ENCODE measurements at places on chromosomes 7 and 10. TPM values are rescaled to one million over a fixed set of nuclear protein-coding genes. Genes with fewer than 3 reads are reported as not detected.
A peak's percentile ranks its signal among the peaks of the same experiment; 100 is the strongest.

Gene ITPRID1
- not detected for total RNA-seq

DNA sequence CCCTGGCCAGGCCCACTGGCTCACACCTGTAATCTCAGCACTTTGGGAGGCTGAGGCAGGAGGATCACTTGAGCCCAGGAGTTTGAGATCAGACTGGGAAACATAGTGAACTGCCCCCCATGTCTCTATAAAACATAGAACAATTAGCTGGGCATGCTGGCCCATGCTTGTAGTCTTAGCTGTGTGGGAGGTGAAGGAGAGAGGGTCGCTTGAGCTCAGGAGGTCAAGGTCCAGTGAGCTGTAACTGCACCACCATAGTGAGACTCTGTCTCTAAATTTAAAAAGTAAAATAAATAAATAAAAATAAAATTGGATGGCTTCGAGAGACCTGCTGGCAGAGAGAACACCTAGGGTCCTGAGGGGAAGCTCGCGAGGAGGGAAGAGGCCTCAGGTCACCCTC lies 69.9 kb upstream of the PARD3 start:
- no peak overlapping the region for H3K27ac ChIP-seq
- H3K4me1 ChIP-seq = no peaks in the 10 kb centered on the region
- H3K36me3 ChIP-seq = no peaks in the 10 kb centered on the region
- no peak overlapping the region for H3K4me3 ChIP-seq
- no peak for DNase-seq

- no peaks in the 10 kb centered on the region for H3K27me3 ChIP-seq
- no peak overlapping the region for H3K4me3 ChIP-seq
- H3K36me3 ChIP-seq = peaks cover 5% of the 10 kb centered on the region
- no peak for DNase-seq
- H3K27ac ChIP-seq = peak overlapping the region; percentile 68
- H3K4me1 ChIP-seq = peaks cover 36% of the 10 kb centered on the region
Observed at GRCh38 chr7:44470135-44470479, 20.4 kb downstream of the NUDCD3 start.

- H3K36me3 ChIP-seq = no peaks in the 10 kb centered on the region
- no peaks in the 10 kb centered on the region for H3K27me3 ChIP-seq
- no peak for DNase-seq
- H3K4me1 ChIP-seq = no peaks in the 10 kb centered on the region
- H3K27ac ChIP-seq = no peak overlapping the region
- no peak overlapping the region for H3K4me3 ChIP-seq
Observed at GRCh38 chr10:119461923-119462322, 80.6 kb downstream of the RGS10 start.

DNA sequence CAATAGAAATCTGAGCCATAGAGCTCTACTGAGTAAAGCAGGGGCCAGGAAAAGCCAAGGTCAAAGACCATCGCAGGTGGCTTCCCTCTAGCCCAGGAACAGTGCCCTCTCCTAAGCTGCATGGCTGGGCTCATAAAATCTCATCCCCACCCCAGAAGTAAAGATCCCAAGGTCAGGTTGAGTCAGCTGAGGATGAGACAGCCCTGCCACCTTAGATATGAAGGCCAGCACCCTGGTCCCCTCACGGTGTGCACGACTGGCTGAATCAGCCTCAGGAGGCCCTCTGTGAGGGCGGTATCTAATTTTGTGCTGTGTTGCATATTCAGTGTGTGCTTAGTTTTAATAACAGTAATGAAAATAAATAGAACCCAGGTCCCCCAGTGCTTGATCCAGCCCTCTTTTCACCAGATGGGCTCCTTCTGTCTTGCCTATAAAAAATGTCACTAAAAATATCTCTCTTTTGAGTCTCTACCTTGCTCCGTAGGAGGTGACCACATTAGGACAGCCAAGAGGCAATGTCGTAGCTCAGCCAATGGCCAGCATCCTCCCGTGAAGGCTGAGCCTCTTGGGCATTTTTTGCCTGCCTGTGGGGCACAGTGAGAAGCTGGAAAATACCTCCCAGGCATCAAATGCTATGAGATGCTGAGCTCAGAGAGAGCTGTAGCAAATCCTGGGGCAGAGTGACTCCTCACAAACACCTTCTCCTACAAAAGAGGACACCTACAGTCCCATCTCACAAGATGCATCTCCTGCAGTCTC lies 424.0 kb downstream of the PLXNA4 start:
- DNase-seq = no peak
- no peaks in the 10 kb centered on the region for H3K27me3 ChIP-seq
- no peak overlapping the region for H3K4me3 ChIP-seq
- no peaks in the 10 kb centered on the region for H3K4me1 ChIP-seq

DNA sequence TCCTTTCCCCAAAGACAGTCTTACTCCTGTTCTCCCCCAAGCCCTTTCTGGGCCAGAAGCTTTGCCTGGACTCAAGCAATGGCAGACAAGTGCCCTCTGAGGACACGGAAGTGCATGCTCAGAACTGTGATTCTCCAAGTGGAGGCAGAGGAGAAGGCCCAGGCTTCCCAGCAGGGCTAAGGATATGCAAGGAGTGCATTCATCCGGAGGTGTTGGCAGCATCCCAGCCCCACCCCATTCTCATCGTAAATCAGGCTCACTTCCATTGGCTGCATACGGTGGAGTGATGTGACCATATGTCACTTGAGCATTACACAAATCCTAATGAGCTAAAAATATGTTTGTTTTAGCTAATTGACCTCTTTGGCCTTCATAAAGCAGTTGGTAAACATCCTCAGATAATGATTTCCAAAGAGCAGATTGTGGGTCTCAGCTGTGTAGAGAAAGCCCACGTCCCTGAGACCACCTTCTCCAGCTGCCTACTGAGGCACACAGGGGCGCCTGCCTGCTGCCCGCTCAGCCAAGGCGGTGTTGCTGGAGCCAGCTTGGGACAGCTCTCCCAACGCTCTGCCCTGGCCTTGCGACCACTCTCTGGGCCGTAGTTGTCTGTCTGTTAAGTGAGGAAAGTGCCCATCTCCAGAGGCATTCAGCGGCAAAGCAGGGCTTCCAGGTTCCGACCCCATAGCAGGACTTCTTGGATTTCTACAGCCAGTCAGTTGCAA lies 1.4 kb upstream of the RBP3 start:
- no peaks in the 10 kb centered on the region for H3K4me1 ChIP-seq
- H3K36me3 ChIP-seq = no peaks in the 10 kb centered on the region
- no peak overlapping the region for H3K27ac ChIP-seq
- no peak for DNase-seq
- H3K4me3 ChIP-seq = no peak overlapping the region

- no peak for DNase-seq
- H3K27me3 ChIP-seq = no peaks in the 10 kb centered on the region
- H3K36me3 ChIP-seq = peaks cover 17% of the 10 kb centered on the region
- H3K4me3 ChIP-seq = no peak overlapping the region
- no peaks in the 10 kb centered on the region for H3K4me1 ChIP-seq
- H3K27ac ChIP-seq = no peak overlapping the region
Observed at GRCh38 chr10:127345231-127345965, 149.0 kb upstream of the INSYN2A start.

DNA sequence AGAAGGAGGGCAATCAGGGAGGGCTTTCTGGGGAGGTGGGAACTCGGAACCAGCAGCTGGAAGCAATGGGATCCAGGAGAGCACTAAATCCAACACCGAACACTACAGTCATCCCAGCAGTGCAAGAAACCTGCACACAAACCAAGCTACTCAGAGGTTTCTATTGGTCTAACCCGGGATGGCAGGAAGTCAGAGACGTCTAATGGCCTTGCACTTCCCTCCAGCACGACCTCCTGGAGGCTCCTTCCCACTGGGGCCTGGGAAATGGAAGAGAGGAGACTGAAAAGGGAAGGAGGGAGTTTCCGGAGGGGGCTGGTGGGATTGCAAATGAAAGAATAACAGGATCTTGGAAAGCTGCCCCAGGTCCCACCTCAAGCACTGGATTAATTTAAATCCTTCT lies 56.3 kb downstream of the TEX36 start:
- no peaks in the 10 kb centered on the region for H3K4me1 ChIP-seq
- DNase-seq = no peak
- H3K36me3 ChIP-seq = no peaks in the 10 kb centered on the region
- H3K27me3 ChIP-seq = no peaks in the 10 kb centered on the region
- H3K27ac ChIP-seq = no peak overlapping the region

- H3K4me1 ChIP-seq = no peaks in the 10 kb centered on the region
- H3K4me3 ChIP-seq = no peak overlapping the region
- H3K27ac ChIP-seq = no peak overlapping the region
- H3K27me3 ChIP-seq = no peaks in the 10 kb centered on the region
Observed at GRCh38 chr7:80666376-80666775, 27.9 kb downstream of the CD36 start.

Data from liver (tissue), 10 donors.